ENCODE measurements at places on chromosomes 1 and 21. TPM values are rescaled to one million over a fixed set of nuclear protein-coding genes. Genes with fewer than 3 reads are reported as not detected.

IFI44L gene
- polyA plus RNA-seq, result 0.28 TPM

GRCh38 chr21:45244799-45245340 is 42.8 kb downstream of the POFUT2 start:
- DNase-seq, result no peak

- DNase-seq, result no peak
Observed at GRCh38 chr1:70211541-70211940, 6.2 kb upstream of the LRRC40 start.

DNA sequence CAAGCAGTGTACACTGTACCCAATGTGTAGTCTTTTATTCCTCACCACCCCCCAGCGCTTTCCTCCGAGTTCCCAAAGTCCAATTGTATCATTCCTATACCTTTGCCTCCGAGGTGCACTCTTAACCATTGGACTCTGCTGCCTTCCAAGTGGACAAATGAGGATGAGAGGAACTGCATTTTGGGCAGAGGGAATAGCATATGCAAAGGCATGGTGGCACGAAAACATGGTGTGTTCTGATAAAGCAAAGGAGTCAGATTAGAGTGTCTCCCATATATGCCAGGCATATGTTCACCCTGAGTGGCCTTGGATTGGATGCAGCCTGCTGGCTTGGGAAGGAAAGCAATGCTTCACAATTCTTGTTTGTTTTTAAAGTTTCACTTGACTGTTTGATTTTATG is 25.5 kb downstream of the FGGY start:
- DNase-seq, result no peak

GRCh38 chr1:20399606-20400180 is 86.3 kb downstream of the CAMK2N1 start:
- DNase-seq, result no peak

DNA sequence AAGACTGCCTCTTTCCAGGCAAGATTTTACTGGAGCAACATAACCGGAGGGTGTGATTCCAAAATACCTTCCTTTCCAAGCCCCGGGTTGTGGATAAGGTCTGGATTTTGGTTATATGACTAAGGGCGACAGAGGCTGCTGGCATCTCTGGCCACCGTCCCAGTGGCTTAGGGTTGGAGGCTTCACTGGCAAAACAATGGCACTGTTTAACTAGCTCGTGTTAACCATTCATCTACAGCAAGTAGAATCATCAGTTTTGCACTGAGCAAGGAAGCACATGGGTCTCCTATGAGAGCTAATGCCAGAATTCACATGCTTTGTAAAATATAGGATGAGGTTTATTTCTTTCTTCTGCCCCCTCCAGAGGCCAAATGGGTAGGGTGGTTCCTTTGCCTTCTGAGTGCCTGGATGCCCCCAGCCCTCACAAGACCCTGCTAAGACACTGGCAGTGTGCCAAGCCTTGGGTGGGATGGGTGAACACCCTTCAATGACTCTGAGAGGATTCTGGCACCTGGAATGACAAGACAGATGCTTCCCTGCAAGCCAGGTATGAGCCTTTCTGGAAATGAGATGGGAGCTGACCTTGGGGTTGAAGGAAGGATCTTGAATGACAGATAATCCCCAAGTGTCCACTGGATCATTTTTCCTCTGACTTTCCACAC is 36.8 kb downstream of the DHCR24 start:
- no peak for DNase-seq

DNA sequence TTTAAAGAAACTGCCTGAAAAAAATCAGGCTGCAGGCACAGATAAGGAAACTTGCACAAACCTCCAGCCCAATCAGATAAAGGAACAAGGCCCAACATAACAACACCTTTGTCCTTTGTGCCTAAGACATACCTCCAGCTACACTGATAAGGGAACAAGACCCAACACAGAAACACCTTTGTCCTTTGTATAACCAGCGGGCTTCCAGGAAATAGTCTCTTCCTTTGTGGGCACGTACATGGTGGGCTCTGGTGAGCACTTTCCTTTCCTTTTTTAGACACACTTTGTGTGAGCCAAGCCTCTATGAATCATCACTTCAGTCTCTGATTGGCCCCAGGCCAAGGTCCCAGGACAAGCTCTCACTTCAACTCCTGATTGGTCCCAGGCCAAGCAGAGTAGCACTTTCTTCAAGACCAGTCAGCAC is 23.6 kb downstream of the ZNF670 start:
- DNase-seq, result no peak

SERTAD4 gene
- 8.7 TPM for polyA plus RNA-seq

GRCh38 chr21:17981060-17981740 is 162.0 kb upstream of the C21orf91 start:
- DNase-seq, result no peak

DNA sequence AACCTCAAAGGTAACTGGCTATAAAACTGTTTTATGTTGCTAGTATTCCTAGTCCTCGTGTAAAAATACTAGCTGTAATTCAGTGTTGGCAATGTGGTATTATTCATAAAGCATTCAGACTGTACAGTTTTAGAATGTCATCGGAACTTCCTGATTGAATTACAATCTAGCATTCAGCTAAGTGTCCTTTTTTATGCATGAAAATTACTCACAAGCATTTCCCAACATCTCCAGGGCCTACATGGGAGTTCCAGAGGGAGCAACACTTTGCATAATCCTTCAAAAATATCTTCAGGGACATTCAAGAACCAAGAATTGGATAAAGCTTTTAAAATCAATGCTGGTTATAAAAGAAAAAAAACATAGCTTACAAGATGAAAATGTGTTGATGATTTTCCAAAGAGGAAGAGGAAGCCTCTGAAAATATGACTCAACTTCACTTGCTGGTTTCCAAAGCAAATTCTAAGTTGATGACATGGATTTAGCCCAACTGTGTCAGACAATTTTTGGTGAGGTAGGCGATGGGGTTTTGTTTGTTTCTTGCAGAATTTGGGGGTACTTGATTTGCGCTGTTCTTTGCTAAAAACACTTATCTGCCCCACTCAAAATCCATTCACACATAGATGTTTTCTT is 137.8 kb downstream of the SLC44A5 start:
- no peak for DNase-seq

DNA sequence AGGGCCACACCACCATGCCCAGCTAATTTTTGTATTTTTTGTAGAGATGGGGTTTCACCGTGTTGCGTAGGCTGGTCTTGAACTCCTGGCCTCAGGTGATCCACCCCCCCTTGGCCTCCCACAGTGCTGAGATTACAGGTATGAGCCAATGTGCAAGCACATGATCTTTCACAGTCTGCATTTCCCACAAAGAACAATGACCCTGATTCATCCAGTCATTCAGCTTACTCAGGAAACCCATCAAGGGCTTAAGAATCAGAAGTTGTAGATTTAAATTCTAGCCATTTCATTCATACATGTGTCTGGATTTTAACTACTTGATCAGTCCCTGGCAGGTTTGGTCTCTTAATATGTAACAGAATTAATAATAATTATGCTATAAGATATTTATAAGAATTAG is 2065.7 kb downstream of the MRPL39 start:
- no peak for DNase-seq

NOL9 gene
- 15.1 TPM for polyA plus RNA-seq

GRCh38 chr1:234550341-234551031 is 59.5 kb downstream of the IRF2BP2 start:
- no peak for DNase-seq

DNA sequence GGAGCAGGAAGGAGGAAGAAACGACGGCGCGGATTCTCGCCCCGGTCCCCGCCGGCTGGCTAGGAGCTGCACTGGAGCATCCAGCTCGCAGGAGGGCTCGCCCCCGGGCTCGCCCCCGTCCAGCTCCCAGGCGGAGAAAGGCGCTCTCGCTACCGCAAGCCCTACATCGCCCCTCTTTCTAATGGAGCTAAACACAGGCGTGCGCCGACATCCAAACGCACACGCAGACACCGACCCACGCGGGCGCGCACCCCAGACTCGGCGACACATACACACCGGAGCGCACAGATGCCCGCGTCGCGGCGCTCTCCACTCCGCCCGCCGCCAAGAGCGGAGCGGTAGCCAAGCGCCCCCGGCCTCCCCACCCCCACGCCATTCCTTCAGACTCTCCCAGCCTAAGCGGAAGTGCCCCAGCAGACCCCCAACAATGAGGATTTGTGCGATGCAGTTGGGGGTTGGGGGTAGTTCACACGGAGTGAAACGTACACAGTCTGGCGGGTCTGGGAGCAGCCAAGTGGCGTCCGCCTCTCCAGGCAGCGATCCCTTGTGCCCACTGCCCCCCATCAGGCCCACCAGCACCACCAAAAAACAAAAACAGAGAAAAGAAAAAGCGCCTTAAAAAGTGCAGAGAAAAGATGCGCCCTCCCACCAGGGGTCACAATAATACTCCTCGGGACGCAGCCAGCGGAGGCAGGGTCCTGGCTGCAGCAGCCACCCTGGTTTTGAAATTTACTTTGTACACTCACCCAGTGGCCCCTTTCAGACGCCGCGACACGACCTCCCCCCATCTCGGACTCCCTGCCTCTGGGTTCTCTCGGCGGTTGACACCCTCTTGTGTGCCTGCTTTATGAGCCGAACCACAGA is 1.4 kb downstream of the DAB1 start:
- DNase-seq, result no peak

GRCh38 chr1:93304716-93305138 is 41.0 kb upstream of the DR1 start:
- DNase-seq, result peak; percentile 19

DNA sequence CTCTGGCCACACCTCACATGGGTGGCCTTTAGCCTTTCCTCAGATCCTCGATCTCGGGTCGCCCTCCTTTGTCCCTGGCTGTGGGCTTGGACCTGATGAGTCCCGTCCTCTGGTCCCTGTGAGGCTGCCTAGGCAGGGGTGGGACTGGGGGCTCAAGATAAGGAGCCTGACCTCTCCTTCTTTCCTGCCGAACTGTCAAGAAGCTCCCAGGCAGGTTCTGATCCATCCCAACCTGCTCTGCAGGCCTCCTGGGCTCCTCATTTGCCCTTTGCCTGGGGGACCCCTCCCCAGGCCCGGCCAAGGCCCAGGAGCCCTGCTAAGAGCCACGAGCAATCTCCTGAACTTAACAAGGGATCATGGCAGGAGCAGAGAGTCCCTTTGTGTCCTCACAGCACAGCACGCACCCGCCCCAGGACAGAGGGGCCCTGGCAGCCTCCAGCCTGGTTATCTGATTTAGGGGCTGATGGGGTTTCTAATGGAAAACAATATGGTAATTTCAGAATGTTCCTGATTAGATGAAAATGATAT is 82.4 kb upstream of the POU3F1 start:
- no peak for DNase-seq

MROH9 gene
- 0.10 TPM for polyA plus RNA-seq

GRCh38 chr1:234528074-234528865 is 49.3 kb upstream of the TARBP1 start:
- DNase-seq, result no peak

GRCh38 chr21:33908760-33909159 is 6.8 kb downstream of the ATP5PO start:
- no peak for DNase-seq

MCOLN2 gene
- 0.29 TPM for polyA plus RNA-seq

CTSK gene
- polyA plus RNA-seq, result 91.1 TPM

DNA sequence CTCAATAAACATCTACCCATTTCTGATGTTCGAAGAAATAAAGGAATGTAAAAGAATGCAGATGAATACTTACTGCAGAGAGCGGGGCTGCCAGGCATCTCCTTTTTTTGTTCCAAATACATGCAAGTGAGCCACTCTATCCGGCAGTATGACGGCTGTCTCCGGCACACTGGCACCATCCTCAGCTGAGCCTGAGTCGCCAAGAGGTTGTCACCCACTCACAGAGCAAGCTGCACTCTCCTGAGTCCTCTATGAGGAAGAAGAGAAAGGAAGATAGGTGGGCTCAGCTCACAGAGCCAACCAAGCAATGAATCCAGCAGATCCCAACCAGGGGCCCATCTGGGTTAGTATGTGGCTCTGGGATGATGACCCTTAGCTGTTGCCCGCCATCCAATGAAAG is 65.3 kb downstream of the CD46 start:
- no peak for DNase-seq

- DNase-seq, result no peak
Observed at GRCh38 chr1:167799747-167800146, 78.0 kb downstream of the MPZL1 start.

DNA sequence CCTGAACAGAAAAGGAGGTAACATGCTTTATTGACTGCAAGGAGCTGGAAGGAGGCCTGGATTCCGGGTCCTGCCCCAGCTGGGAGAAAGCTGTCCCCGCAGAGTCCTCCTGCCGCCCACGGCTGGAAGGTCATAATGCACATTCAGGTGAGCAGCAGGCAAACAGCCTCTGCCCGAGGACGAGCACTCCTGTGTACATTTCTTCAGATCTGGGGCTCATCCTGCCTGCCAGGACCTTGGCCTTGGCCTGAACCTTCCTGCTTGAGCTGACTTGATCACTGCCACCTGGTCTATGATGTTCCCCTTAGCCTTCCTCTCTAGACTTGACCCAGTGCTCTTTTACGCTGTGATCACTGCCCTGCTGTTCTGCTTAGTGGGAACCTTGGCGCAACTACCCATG is 17.9 kb upstream of the ZNF436 start:
- no peak for DNase-seq

Data from BJ (cell line).